A172 (cell line): ENCODE measurements at places on chromosomes 5 and 9.

DNA sequence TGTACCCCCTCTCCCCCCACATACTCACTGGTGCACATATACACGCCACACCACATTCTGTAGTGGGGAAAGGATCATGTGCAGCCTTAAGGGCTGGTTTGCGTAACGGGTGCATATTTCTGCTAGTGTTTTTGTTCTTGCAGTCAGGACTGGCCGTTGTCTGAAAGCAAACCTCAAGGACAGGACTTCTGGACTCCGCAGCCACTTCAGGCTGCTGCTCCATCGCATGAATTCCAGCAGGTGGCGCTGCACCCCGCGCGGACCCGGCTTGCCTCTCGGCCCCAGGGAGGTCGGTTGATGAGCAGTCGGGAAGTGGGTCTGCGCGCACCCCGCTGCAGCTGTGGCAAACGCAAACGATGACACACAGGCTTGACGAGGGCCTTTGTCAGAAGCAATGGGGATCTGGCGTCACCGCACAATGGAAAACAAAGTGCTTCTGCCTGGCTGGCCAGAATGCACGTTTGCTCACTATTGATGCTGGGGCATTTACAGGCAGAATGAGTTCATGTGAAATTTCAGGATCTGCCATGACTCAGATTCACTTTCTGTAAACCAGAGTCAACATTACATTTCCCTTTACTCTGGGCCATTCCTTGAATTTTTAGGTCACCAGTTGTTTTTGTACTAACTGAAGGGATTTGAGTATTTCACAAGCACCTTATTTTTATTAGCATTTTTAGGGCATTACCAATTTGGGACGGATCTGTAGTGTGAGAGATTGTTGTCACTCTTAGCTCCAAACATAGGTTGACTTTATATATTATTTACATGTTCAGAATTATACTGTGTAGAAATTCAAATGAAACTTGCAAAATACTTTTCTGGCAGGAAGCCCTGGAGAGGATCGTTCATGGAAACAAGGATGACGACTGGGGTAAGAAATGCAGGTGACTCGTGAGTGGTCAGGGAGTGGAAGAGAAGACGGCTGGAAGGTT is 36.4 kb upstream of the GLRX start:
- DNase-seq: peak; percentile 96

DNA sequence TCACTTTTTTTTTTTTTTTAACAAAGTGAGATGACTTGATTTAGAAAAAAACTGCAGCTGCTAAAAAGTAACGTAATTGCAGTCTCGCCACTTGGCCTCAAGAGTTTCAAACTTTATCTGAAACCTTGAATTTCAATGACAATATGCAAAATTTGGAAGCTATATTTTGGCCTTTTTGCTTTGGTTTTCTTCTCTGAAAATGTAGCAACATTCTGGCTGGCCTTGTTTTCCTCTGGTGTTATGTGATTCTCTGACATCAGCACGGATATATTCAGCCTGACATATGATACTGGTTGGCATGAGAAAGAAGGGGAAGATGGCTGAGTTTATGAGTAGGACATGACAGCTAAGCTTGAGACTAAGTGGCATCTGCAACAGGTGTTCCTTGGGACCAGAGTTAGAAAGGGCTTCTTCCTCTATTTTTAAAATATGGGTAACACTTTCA is 136.5 kb downstream of the MEF2C start:
- DNase-seq: no peak

- peak; percentile 63 for DNase-seq
Observed at GRCh38 chr9:76658510-76659231, 105.6 kb upstream of the PCA3 start.

DNA sequence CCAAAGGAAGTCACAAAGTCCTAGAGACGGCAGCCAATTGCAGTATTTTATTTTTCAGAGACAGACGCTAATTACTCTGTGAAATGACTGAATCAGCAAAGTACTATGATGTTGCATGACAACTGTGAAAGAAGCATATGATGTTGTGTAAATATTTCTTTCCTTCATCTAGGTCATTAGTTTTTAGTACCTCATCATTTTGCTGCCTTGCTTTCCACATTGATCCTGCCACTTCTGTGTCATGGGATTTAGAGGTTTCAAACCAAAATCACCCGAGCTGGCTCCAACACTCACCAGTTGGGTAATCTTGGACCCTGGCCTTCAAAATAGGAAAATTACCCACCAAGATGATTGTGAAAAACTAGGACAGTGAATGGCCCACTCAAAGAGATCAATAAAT is 585.2 kb downstream of the ACTL7B start:
- no peak for DNase-seq

- DNase-seq: peak; percentile 27
Observed at GRCh38 chr9:87557996-87558395, 60.3 kb downstream of the DAPK1 start.

- DNase-seq: no peak
Observed at GRCh38 chr9:36051317-36051716, 14.6 kb downstream of the RECK start.

GRCh38 chr9:99561509-99561917 is 260.2 kb upstream of the NR4A3 start:
- no peak for DNase-seq

- no peak for DNase-seq
Observed at GRCh38 chr9:120646948-120647347, 67.0 kb upstream of the CDK5RAP2 start.

DNA sequence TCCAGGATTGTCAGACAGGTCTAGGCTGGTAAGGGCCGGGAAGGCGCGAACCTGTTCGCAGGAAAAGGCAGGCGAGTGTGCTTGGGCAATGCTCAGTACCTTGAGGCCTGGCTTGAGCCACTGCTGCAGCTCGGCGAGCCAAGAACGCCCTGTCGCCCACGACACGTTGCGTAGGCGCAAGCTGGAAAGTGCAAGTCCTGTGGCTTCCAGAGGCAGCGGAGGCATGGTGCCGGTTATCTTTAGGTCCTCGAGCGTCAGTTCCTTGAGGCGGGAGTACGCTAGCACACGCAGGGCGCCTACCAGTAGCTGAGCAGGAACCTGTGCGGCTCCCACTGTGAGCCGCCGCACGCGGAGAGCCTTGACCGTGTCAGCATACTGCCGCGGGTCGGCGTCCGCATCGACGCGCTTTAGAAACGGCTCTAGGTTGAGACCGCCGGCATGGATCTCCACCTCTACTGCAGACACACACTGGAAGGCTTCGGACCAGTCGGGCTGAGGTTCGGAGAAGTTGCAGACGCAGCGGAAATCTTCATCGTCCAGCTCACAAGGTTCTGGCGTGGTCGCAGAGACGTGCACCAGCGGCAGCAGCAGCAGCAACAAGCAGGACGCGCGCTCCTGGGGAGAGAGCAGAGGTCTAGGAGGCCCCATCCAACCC is 482 bp downstream of the CD14 start:
- DNase-seq: no peak

GRCh38 chr5:78845470-78845869 is 139.6 kb downstream of the ARSB start:
- DNase-seq: no peak

DNA sequence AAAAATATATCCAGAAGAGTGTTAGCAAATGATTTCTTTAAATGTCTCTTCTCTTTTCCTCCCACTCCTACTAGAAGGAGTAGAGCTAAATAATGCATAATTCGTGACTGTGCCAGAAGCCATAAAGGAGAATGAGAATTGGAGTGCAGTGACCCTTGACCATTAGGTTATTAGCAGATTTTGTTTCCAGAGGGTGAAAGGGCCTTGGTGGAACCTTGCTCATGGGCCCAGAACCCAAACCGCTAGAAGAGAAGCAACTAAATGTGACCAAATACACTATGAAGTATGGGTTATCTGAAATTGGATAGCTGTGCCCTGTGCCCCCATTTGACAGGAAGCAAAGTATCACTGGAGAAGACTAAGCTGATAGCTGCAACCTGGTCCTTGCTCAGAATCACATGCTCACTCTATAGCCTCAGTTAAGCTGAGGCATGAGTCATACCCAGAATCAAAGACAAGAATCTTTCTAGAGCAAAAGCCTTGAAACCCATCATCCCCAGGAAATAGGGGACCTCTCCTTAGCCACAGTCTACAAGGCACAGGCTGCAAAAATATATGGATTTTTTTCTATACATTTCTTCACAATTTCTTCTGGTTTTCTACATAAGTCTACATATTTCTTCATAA is 36.3 kb downstream of the CAPSL start:
- DNase-seq: peak; percentile 53

DNA sequence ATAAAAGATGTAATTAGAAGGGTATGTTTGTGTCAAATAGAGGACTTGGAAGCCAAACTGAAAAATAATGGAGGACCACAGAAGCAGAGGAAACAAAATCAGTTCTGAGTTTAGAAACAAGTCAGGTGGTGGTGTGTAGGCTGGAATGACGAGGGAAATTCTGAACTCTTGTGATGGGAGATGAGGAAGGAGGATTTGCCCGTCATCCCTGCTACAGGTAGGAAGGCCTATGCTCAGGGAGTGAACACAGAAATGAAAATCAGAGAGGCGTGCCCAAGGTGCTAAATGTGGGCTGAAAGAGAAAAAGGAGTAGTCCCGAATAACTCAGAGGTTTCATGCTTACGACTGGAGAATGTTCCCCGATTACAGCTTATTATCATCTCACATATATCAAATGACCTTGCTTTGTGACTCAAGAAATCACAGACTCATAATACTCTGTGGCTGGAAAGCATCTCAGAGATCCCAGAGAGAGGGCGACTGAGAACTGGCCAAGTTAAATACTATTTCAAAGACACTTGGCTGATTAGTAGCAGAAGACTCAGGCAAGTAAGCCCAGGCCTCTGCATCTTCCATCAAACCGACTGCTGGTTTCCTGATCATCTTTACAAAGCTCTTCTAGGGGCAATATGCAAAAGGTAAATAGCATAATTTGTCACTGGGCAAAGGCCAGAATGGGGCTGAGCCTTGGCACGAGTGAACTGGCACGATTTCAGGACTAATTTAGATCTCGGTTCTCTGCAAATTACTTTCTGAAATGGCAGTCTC is 126.0 kb downstream of the SUSD1 start:
- DNase-seq: peak; percentile 62

- DNase-seq: no peak
Observed at GRCh38 chr5:111739416-111739815, 17.6 kb downstream of the NREP start.

- DNase-seq: no peak
Observed at GRCh38 chr5:77945874-77946273, 169.7 kb upstream of the TBCA start.

DNA sequence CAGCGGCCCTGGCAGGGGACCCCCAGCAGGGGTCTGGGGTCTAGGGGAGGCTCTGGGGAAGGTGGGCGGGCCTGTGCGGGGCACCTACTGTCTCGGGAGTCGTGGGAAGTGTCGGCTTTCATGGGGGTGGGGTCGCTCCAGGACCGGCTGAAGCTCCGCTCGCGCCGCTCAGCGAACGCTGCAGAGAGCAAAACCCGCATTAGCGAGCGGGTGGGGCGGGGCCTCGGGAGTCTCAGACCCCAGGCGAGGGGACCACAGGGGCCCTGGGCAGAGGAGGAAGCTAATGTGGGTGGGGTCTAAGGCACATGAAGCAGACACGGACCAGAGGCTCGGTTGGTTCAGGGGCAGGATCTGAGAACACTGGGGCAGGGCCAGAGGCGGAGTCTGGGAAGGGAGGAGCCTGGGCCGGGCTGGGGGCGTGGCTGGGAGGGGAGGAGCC is 5.5 kb downstream of the NSMF start:
- no peak for DNase-seq

GRCh38 chr9:99400184-99400731 is 178.2 kb downstream of the SEC61B start:
- DNase-seq: no peak

DNA sequence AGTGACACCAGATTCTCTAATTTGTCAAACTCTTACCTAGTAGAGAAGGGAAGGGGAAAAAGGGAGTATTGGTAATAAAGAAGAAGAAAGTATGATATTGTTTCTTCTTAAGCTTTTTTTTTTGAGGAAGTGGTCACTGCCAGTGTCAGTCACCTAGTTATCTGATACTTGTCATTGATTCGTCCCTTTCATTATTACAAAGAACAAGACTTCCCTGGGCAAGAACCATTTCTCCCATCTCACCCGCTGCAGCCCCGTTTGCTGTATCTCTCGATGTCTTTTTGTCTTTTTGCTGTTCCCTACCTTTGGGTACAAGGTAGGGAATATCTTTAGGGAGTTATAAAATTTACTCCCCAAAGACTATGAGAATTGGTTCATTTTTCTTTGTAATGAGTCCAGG is 249.0 kb downstream of the ARHGAP26 start:
- DNase-seq: no peak

DNA sequence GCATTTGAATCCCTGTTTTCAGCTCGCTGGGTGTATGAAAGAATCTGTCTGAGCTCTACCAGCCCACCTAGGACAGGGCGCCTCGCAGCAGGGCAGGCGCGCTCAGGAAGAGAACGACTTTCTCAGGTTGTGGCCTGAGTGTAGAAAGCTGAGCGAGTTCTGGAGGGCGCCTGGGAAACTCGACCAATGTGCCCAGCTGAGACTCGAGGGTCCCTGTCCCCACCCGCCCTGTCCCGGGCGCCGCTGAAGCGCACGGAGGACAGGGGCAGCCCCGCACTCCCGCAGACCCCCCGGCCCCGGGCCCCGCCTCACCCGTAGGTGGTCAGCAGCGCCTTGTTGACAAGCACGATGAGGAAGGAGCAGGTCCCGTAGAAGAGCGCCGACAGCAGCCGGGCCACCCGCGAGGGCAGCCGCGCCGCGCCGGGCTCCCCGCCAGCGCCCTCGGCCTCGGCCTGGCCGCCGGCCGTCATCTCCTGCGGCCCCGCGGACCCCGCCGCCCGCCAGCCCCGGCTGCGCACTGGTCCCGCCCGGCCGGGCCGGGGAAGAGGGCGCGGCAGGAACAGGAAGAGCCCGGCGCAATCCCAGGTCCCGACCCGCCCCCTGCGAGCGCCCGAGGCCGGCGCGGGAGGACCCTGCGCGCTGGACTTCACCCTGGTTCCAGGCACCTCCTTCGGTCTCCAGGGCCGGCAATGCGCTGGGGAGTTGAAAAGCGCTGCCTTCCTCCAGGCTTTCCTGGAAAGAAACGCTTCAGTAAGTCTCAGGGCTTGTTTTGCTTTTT is at the start of gene SLC35D2:
SLC35D2 (minus strand) TSS at position 547 of the 778 bp plus-strand sequence; CDS start at position 470, 77 bp downstream.
- DNase-seq: peak; percentile 61

DNA sequence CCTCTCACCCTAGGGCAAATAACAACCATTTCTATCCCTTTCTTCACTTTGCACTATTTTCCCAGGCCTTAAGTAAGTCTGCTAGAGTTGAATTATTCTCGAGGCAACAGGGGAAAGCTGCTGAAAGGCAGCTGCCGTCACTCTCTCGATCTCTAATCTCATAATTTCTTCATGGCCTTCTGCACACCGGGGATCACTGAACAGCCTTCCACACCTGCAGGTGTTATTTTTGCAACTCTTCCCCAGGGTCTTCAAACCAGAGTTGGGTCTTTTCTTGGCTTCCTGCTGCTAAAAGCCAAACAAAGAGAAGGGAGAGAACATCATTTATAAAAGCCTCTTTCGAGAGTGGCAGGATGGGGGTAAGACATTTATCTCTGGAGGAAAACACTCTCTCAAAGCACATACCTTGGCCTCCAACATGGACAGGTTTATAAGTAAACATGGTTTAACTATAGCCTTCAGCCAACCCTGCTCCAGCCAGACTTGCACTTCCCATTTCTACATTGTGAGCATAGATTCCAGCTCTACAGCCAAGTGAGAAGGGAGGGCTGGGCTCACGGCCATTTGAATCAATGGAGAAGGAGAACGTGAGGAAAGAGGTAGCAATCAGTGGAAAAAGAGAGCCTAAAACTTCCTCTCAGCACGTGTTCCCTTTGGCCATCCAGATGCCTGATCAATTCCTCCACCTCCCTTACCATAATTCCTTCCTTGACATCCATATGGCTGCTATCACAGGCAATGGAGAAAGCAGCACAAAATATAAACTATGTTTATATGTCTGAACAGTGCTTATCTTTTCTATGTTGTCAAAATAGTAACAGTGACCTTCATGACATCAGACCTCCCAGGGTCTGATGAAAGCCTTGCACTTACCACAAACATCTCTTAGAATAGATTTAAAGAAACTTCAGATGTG is 464.9 kb downstream of the TLE1 start:
- no peak for DNase-seq
